Foreskin keratinocyte (primary cell): ENCODE measurements at places on chromosomes 6 and 20. TPM values are rescaled to one million over a fixed set of nuclear protein-coding genes. Genes with fewer than 3 reads are reported as not detected.

The HLA-DQB1 gene
- total RNA-seq = 1.7 and 3.3 TPM in 2 replicates

The ORC3 gene
- total RNA-seq = 27.3 and 29.9 TPM in 2 replicates

The FAM8A1 gene
- 7.9 and 8.7 TPM in 2 replicates for total RNA-seq

The TP53TG5 gene
- not detected in 2 replicates for total RNA-seq

The STMND1 gene
- total RNA-seq = not detected in 2 replicates

The HCK gene
- total RNA-seq = not detected in 2 replicates

The PNRC1 gene
- total RNA-seq = 13.6 and 18.4 TPM in 2 replicates

The EMILIN3 gene
- total RNA-seq = 0.04 TPM in 1 of 2 replicates, not detected in the other

The TAF4 gene
- total RNA-seq = 7.2 and 9.0 TPM in 2 replicates

The NRSN2 gene
- 26.7 and 35.6 TPM in 2 replicates for total RNA-seq

The WFDC2 gene
- total RNA-seq = 0.42 TPM in 1 of 2 replicates, not detected in the other

The OR2B6 gene
- total RNA-seq = not detected in 2 replicates

The AIF1 gene
- total RNA-seq = not detected in 2 replicates

The FAM209B gene
- 0.53 and 0.71 TPM in 2 replicates for total RNA-seq

The MRAP2 gene
- total RNA-seq = 0.35 and 2.9 TPM in 2 replicates

The SLC22A23 gene
- total RNA-seq = 2.2 and 2.8 TPM in 2 replicates

The NOP56 gene
- 300 and 394 TPM in 2 replicates for total RNA-seq

The VSTM2L gene
- 0.14 and 0.25 TPM in 2 replicates for total RNA-seq

The SUMO4 gene
- total RNA-seq = 0.44 and 0.56 TPM in 2 replicates

The CLIC5 gene
- not detected in 2 replicates for total RNA-seq

The EYA4 gene
- total RNA-seq = not detected in 2 replicates

The COL20A1 gene
- total RNA-seq = not detected in 2 replicates

The PI16 gene
- total RNA-seq = not detected in 2 replicates

The ANKRD66 gene
- total RNA-seq = not detected in 2 replicates

The WFDC10B gene
- total RNA-seq = not detected in 2 replicates

The ERVFRD-1 gene
- not detected in 2 replicates for total RNA-seq

The HLA-G gene
- 1.7 and 2.5 TPM in 2 replicates for total RNA-seq

The CCDC167 gene
- 24.8 and 27.4 TPM in 2 replicates for total RNA-seq

The OR11A1 gene
- not detected in 2 replicates for total RNA-seq

The SPDEF gene
- total RNA-seq = 0.07 TPM in 1 of 2 replicates, not detected in the other

The SAMD10 gene
- total RNA-seq = 1.7 and 1.8 TPM in 2 replicates

The PIM1 gene
- total RNA-seq = 11.5 and 17.1 TPM in 2 replicates

The DACT2 gene
- 0.48 and 0.71 TPM in 2 replicates for total RNA-seq

The HFE gene
- 13.2 and 13.6 TPM in 2 replicates for total RNA-seq

The SASH1 gene
- 7.3 and 7.8 TPM in 2 replicates for total RNA-seq

The BHLHE23 gene
- not detected in 2 replicates for total RNA-seq

The IL20RA gene
- 1.2 and 1.7 TPM in 2 replicates for total RNA-seq

The PPIL6 gene
- total RNA-seq = 0.46 and 0.71 TPM in 2 replicates

The SLC35D3 gene
- not detected in 2 replicates for total RNA-seq

The BMP5 gene
- not detected in 2 replicates for total RNA-seq

The PABPC1L gene
- 14.1 and 15.9 TPM in 2 replicates for total RNA-seq

The OR2H2 gene
- not detected in 2 replicates for total RNA-seq

The SLC22A2 gene
- not detected in 2 replicates for total RNA-seq

The ACTL10 gene
- total RNA-seq = 1.1 and 1.4 TPM in 2 replicates

The DAAM2 gene
- 0.04 TPM in 1 of 2 replicates, not detected in the other for total RNA-seq

The CBLN4 gene
- total RNA-seq = not detected in 2 replicates

The SLX4IP gene
- total RNA-seq = 5.1 and 5.4 TPM in 2 replicates

The GPR6 gene
- not detected in 2 replicates for total RNA-seq

The TSBP1 gene
- not detected in 2 replicates for total RNA-seq

The TMC2 gene
- total RNA-seq = not detected in 2 replicates

The LRRC1 gene
- total RNA-seq = 22.5 and 23.6 TPM in 2 replicates

The HIVEP1 gene
- 19.0 and 23.0 TPM in 2 replicates for total RNA-seq

The CASS4 gene
- total RNA-seq = not detected in 2 replicates

The IL17F gene
- not detected in 2 replicates for total RNA-seq

The EEF1A2 gene
- total RNA-seq = 0.04 TPM in 1 of 2 replicates, not detected in the other

The GSTA2 gene
- total RNA-seq = not detected in 2 replicates
